ENCODE measurements at places on chromosomes 12 and 14. TPM values are rescaled to one million over a fixed set of nuclear protein-coding genes. Genes with fewer than 3 reads are reported as not detected.
A peak's percentile ranks its signal among the peaks of the same experiment; 100 is the strongest.

Gene XPOT
- total RNA-seq, result 46.5 TPM

Gene NUAK1
- total RNA-seq, result 16.6 TPM

DNA sequence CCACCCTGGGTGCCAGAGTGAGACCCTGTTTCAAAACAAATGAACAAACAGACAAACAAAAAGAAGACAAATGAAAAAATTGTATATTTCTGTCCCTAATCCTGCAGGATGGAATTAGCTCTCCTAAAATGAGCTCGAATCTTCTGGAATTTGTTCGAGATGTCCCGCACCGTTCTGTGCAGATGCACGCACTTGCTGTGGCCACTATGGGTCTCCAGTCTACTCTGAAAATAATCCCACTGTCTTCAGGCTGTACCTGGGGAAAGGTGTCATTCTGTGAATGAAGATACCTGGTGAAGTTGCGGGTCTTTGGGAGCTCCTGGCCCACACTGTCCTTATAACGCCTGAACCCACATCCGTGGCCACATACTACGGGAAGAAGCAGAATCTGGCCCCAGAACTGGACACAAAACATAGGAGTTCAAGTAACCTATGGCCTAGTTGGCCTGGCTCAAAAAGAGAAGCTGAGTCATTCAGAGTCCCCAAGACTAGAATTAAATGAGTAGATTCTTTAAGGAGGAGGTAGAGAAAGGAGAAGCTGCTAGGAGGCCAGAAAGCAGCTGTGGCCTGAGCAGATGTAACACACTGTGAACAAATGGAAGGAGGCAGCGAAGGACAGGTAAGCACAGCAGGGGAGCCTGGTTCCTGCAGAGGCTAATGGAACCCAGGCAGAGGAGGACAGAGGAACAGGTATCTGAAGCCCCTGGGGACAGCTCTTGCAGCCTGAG is 108.6 kb downstream of the FOXN3 start:
- no peak for DNase-seq

DNA sequence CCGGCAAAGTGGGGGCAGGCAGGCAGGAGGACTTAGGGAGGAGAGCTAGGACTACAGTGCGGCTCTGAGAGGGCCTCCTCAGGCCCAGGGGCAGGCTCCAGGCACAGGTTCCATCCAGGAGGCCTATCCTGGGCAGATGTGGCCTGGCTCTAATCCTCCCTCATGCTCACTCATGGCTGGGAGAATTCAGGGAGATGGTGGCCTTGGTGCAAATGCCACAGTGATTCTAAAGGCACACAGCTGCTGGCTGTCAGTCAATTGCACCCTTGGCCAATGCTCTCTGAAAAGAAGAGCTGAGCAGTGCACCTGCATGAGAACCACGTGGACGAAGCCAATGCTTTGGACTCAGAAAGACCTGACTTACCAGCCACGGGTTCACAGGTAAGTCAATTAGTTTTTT is 89.6 kb downstream of the C12orf75 start:
- no peak for DNase-seq

DNA sequence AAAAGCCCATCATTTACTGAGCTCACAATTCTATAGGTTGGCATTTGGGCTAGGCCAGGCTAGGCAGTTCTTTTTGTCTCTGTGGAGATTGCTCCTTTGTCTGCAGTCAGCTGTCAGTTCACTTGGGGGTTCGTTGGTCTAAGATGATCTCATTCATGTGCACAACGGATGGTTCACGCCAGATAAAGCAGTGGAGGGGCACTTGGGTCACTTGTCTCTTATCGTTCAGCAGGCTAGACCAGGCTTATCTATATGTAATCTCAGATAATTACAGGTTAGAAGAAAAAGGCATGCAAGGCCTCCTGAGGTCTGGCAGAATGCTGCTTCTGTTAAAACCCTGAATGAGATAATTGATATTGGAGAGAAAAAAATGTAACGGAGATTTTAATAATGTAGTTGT is 119.0 kb upstream of the ATP2B1 start:
- no peak for DNase-seq

DNA sequence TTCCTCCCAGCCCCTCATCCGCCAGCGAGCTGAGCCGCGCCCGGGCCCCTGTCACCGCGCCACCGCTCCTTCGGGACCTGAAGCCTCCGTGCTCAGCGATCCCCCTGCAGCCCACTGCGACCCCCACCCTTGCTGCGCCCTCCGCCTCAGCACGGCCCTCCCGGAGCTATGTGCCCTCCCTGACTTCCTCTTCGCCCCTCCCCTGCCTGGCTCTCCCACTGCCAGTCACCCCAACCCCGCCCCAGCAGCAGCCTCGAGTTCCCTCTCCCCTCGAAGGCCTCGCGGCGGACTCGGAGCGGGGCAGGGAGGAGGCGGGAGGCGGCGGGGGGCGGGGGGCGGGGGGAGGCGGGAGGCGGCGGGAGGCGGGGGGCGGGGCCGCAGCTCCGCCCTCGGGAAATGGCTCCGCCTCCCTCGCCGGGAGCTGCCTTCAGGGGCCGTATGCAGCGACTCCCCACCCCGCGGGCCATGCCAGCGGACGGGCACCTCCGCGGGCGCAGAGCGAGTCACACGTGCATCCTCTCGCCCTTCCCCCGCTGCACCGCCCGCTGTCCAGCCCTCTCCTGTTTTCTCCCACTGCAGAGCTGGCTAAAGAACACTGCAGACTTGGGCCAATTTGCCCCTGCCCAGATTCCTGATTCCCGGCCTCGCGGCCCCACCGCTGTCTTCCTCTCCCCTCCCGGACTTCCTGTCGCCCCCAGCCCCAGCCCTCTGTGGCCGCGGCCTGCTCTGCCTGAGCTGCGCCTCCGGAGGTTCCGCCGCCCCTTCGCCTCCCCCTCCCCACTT is 29.1 kb upstream of the ADIPOR2 start:
- DNase-seq, result peak; percentile 78

- no peak for DNase-seq
These were observed 106.7 kb downstream of the PPP2R5E start for GRCh38 chr14:63436286-63437098.

- DNase-seq, result no peak
These were observed 44.9 kb downstream of the ATP2B1 start for GRCh38 chr12:89663577-89664357.

- DNase-seq, result no peak
These were observed 170.0 kb downstream of the SLC2A13 start for GRCh38 chr12:39935839-39936238.
